ENCODE measurements at places on chromosomes 4 and X. TPM values are rescaled to one million over a fixed set of nuclear protein-coding genes. Genes with fewer than 3 reads are reported as not detected.

CLDN24 gene
- total RNA-seq: not detected

ASMTL gene
- total RNA-seq: 13.6 TPM

USP17L19 gene
- not detected for total RNA-seq

VMA21 gene
- total RNA-seq: 16.3 TPM

GPRIN3 gene
- total RNA-seq: 0.83 TPM

LONRF3 gene
- total RNA-seq: 4.8 TPM

KDM6A gene
- 29.7 TPM for total RNA-seq

ASB12 gene
- total RNA-seq: 0.21 TPM

TXK gene
- total RNA-seq: 4.0 TPM

MAGEB17 gene
- not detected for total RNA-seq

SPANXB1 gene
- not detected for total RNA-seq

PLK4 gene
- total RNA-seq: 3.5 TPM

IL13RA1 gene
- 52.6 TPM for total RNA-seq

LPAR4 gene
- 0.80 TPM for total RNA-seq

RAB33A gene
- total RNA-seq: not detected

SLC26A1 gene
- not detected for total RNA-seq

SPOCK3 gene
- not detected for total RNA-seq

PCDH10 gene
- total RNA-seq: not detected

RHOXF2B gene
- not detected for total RNA-seq

CFI gene
- total RNA-seq: 6.1 TPM

SYN1 gene
- not detected for total RNA-seq

All from esophagus squamous epithelium (tissue), 5 donors.